ENCODE measurements at places on chromosomes 11 and 22.

- no peak for DNase-seq
Observed at GRCh38 chr11:2904153-2905052, 18.8 kb upstream of the CDKN1C start.

DNA sequence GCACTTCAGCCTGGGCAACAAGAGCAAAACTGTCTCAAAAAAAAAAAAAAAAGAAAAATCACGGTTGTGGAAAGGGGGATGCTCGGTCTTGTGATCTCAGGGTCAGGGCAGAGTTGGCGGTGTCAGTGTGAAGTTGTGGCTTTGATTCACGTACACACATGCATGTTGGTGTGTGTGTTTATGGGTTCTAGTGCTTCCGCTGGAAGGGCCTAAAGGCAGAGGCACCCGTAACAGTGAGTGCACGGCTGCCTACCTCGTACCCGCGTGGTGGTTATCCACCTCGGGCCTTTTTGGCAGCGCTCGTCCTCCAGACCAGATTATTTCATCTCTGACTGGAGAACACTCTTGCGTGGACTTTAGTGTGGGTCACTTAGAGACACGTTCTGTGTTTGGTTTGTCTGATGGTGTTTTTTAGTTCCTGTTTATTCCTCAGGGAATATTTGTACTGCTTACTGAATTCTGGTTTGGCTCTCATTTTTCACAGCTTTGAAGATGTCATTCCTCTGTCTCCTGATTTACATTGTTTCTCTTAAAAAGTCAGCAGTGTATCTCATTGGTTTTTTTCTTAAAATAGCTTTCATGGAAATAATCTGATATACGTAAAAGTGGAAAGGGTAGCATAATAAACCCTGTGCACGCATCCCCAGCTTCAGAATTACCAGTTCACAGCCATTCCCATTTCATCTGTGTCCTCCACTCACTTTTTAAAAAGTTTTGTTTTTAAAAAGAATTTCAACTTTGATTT, 15.6 kb downstream of the ZBED4 start:
- no peak for DNase-seq

- DNase-seq: peak; percentile 22
Observed at GRCh38 chr11:44893846-44894617, 56.7 kb downstream of the TP53I11 start.

- DNase-seq: no peak
Observed at GRCh38 chr11:70205766-70206165, 2.7 kb downstream of the FADD start.

- DNase-seq: no peak
Observed at GRCh38 chr11:102800767-102801166, 2.8 kb upstream of the MMP1 start.

GRCh38 chr22:33975841-33976240, 55.6 kb upstream of the LARGE1 start:
- DNase-seq: no peak

GRCh38 chr11:26025676-26026075, 306.3 kb upstream of the ANO3 start:
- DNase-seq: no peak

DNA sequence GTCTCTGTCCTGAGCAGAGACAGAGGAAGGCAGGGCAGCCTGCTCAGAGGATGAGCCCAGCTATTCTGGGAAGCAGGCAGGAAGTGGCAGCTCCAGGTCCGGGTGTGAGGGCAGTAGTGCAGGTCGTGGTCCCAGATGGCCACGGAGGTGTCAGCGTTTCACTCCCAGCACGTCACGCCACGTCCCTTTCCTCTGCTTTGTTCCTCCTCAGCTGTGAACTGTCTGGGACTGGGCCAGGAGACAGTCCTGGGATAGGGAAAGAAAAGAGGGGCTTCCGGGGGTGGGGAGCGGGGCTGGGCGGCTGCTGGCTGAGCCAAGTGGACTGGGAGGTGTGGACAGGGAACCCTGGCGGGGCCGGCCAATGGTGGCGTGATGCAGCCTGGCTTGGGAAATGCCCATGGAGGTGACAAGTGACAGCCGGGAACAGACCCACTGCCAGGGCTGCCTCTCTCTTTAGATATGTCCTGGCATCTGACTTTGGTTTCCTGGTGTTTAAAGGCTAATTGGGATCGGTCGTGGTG, 64.7 kb downstream of the KCNQ1 start:
- no peak for DNase-seq

GRCh38 chr11:122656073-122656630, 630 bp downstream of the UBASH3B start:
- peak; percentile 37 for DNase-seq

GRCh38 chr11:125382314-125382791, 113.7 kb downstream of the FEZ1 start:
- no peak for DNase-seq

DNA sequence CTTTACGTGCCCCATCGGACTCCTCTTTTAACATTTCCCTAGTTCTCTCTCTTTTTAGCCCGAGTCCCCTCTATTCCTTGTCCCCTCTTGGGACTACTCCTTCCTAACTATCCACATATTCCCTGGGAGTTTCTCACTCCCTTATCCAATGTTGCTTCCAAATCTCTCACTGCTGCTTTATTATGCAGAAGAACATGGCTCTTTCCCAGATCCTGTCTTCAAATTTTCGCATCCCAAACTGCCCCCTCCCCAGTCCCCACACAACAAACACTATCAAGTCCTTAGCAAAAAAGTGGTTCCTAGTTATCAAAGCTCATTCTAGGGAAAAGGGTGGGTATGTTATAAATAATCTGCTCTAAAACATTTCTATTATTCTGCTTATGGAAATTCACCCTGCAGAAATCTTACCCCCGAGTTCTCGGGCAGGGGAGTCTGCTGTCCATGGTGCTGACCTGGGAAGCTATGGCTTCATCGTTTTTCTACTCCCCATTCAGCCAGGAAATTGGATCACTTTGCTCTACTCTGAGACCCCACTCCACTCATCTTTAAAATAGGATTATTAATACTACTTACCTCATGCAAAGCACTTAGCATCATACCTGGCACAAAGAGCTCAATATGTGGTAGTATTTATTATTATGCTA, 393.5 kb downstream of the BUD13 start:
- no peak for DNase-seq

DNA sequence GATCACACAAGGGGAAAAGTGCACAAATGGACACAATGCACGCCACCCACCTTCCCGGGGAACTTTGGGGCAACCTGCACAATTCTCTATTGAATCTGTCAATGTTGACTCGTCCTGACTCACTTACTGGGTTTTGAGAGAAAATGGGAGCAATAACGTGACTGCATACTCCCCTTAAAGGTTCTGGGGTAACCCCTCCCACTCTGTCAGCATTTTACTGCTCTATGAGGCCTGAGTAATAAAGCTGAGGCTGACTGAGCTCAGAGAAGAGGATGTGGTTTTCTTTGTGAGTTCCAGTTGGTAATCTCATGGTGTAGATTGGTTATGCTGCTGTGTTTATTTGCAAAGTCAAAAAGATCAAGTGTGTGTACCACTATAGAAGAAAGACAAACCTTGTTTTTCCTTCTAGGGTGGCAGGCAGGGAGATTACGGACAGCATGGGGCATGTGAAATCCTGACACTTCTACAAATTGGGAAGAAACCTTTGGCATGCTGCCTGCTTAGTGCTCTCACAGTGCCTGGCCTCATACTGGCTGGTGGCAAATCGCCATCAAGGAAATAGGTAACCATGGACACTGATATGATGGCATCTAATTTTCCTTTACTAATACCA, 16.1 kb upstream of the APOA1 start:
- DNase-seq: peak; percentile 73

- no peak for DNase-seq
Observed at GRCh38 chr11:15523543-15523942, 408.8 kb downstream of the INSC start.

GRCh38 chr11:19380375-19380774, 139.6 kb upstream of the E2F8 start:
- no peak for DNase-seq

GRCh38 chr11:104858882-104859775, 39.1 kb downstream of the CASP12 start:
- no peak for DNase-seq

- no peak for DNase-seq
Observed at GRCh38 chr11:28770806-28771205, 662.6 kb downstream of the METTL15 start.

GRCh38 chr11:81673001-81673400, 1060.7 kb downstream of the FAM181B start:
- no peak for DNase-seq

DNA sequence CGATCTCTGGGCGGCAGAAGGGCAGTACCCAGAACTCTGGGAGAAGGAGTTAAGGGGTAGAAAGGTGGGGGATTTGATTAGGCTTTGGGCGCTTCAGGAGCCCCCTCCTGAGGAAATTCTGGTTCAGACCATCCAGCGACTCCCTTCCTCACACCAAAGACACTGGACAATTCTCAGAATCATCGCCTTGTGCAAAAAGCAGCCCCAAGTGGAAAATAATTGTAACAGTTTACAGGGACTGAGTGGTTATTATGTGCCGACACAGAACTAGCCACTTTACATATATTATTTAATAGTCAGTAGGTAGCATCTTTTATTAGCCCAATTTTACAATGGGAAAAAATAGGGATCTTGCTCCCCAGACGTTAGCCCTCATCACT, 662 bp upstream of the TRIM3 start:
- DNase-seq: no peak

DNA sequence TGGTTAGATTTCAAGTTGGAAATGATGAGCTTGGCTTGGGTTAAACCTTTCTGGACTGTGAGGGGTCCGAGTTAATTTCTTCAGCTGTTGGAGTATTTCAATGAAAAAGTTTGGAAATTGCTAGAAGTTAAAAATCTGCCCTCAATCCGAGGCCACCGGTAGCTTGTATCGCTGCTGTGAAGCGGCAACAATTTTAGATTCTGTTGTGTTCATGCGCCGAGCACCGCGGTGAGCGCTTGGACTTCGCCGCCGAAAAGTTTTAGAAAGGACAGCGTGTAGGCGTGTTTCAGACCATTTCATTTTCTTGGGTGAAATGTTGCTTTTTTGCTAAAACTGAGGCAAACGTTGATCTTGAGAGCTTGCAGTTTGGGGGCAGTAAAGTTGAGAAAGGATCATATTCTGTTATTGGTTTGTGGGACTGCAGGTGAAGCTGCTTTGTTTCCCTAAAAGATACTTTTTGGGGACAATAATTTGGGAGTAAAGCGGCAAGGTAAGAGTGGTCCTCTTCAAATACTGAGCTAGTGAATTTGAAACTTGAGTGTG, 928 bp downstream of the FBXO7 start:
- DNase-seq: no peak

GRCh38 chr11:68961245-68961644, 19.5 kb downstream of the MRGPRD start:
- no peak for DNase-seq

DNA sequence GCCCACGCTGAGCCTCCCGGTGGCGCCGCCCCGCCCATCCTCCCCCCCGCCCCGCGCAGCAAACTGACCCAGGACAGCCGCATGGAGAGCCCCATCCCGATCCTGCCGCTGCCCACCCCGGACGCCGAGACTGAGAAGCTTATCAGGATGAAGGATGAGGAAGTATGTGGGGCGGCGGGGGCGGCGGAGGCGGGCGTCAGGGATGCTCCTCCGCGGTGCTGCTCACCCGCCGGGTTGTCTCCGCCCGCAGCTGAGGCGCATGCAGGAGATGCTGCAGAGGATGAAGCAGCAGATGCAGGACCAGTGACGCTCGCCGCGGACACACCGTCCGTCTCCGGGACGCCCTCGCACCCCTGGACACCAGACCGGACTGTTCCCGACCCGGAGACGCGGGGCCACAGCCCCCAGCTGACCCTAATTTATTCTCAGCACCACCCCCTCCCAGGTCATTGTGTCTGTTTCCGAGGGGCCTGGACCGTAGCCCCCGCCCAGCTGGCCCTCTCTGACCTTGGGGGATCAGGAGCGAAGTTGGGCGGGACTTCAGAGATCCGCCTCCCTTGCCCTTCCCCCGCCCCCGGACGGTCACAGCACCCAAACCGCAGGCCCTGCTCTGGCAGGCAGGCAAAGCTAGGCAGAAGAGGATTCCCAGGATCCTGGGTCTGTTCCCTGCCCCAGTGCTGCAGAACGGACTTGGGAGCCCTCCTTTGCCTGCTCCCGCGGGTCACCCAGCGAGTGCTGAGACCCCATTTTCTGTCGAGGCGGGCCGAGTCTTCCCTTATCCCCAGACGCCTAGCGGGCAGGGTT, 959 bp upstream of the GP1BB start:
- no peak for DNase-seq

- no peak for DNase-seq
Observed at GRCh38 chr11:39651857-39652461, 1807.5 kb downstream of the LRRC4C start.

DNA sequence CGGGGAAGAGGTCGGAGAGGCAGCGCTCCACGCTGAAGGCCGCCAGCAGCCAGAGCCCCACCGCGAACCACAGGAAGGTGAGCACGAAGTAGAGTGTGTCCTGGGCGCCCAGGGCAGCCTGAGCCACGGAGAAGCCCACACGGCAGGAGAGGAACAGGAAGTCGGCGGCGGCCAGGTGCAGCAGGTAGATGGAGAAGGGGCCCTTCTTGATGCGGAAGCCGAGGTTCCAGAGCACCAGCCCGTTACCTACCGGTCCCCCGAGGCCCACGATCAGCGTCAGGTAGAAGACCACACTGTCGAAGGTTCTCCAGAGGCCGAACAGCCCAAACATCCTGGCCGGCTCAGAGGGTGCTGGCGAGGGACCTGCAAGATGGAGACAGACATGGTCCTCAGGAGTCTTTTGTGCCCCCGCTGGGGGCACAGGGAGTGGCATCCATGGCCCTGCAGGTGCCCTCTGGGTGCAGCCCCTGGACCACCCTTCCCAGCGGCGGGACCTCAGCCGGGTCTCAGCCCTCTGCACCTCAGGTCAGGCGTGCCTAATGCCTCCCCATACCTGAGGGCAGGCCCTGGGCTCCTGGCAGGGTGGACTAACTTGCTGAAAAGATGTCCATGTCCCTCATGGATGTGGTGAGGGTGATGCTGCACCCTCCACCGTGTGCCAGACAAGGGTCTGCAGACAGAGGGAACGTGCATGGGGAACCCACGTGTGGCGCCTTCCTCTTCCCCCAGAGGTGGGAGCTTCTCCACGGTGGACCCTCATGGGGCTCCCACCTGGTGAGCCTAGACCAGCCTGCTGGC, at the start of gene MRGPRG:
TSS of gene MRGPRG (minus strand) at position 331 of the 798 bp plus-strand sequence. CDS start at position 331, 0 bp downstream.
- DNase-seq: no peak

- no peak for DNase-seq
Observed at GRCh38 chr11:117315285-117316196, 515 bp downstream of the BACE1 start.

- no peak for DNase-seq
Observed at GRCh38 chr11:133829566-133829965, 15.7 kb downstream of the SPATA19 start.

GRCh38 chr11:60281485-60281884, 1.0 kb downstream of the MS4A4A start:
- DNase-seq: no peak

DNA sequence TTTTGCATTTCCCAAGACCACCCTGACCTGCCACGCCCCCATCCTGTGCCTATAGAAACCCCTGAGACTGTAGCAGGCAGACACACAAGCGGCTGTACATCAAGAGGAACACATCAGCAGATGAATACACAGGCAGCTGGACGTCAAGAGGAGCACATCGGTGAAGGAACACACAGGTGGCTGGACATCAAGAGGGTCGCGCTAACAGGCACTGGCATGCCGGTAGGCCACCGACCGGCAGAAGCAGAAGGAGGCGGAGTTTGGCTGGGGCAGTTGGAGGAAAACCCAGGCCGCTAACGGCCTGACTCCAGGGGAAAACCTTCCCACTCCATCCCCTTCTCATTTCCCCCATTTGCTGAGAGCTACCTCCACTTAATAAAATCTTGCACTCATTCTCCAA, 5.4 kb upstream of the IPO7 start:
- no peak for DNase-seq
